ENCODE measurements at places on chromosomes 5 and 9. TPM values are rescaled to one million over a fixed set of nuclear protein-coding genes. Genes with fewer than 3 reads are reported as not detected.

DNA sequence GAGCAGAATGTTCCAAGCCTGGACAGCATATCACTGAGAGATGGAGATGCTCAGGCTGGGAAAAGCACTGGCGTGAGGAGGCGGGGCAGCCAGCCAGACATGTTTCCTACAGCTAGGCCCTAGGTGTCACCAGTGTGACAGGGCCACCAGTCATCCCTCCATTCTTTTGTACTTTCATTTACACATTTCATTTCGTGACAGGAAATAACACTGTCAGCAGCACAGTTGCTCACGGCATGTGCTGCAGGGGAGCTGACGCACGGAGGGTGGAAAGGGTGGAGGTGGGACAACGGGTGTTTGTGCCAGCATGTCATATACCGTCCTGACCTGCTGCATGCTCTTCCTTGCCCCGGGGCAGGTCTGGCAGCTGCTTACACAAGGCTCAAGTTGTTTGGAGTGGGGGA, 14.8 kb upstream of the CEMIP2 start:
- DNase-seq, result peak; percentile 62

DNA sequence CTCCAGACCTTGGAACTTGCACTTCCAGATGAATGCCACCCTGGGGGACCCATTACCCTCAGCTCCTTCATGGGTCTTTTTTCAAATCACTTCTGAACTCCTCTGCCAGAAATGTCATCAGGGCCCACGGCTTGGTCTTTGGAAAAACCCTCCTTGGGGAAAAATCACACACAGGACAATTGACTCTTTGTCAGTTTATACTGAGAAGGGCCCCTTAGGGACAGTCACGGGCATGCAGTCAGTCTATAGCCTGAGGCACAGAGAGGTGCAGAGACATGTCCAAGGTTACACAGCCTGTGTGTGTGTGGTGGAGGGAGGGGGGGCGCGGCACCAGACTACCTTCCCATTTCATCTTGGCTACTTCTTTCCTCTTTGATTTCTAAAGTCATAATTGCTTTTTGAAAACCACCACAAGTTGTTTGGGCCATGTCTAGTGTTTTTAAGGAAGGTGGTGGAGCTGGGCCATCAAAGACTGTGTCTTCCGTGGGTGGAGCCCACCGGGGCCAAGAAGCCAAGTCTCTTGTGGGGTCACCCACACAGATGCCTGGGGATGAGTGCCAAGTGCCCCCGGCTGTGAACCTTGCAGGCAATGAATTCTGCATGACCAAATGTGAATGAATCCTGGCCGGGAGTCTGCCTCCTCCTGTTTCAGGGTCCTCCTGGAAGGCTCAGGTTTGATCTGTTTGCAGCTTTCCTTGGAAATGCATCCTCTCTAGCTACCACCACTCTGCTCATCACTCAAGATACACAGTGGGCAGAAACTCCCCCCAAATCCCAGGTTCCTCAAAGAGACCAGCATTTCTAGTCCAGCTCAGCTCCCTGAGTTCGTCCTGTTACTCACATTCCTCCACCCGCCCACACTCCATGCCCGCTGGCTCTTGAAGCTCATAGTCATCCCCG, 200.1 kb upstream of the TBC1D2 start:
- DNase-seq, result no peak

DNA sequence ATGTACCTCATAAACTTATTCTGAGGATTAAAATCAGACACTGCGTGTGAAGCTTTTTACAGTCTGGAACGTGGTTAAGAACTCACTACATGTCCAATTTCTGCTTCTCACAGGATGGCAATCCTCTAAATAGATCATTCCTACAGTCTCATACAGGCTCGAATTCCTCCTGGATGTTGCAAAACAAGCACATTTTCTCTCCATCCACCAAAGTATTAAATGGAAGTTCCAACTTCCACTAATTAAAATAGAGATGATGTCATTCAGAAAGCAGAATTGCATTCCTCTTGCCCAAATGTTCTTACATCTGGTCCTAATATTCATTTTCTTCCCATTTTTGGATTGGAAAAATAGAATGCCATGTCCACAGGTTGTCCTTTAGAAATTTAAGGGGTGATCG, 145.5 kb upstream of the PCA3 start:
- DNase-seq, result no peak

- DNase-seq, result no peak
Measured at GRCh38 chr9:125540497-125540896, 166.5 kb downstream of the MAPKAP1 start.

- no peak for DNase-seq
Measured at GRCh38 chr5:154349626-154350264, 96.1 kb upstream of the SAP30L start.

GRCh38 chr5:151151793-151152192, 5.8 kb downstream of the ANXA6 start:
- DNase-seq, result no peak

GRCh38 chr5:37552770-37553719, 173.9 kb downstream of the WDR70 start:
- DNase-seq, result no peak

DNA sequence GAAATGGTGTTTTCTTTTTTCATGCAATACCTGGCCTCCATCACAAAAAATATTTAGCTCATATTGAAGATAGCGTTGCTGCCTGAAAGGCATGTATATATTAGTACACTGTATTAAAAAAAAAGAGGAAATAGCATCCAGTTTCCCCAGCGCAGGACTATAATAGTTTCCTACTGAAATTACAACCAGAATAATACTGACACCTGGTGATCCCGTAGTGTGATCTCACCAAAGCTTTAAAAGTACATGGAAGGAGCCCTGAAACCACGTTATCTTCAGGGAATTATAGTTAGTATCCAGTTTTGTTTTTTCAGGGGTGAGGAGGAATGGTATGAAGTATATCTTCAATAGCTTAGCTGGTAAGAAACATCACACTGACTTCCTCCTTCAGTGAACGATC, 264.9 kb downstream of the CD180 start:
- no peak for DNase-seq

DNA sequence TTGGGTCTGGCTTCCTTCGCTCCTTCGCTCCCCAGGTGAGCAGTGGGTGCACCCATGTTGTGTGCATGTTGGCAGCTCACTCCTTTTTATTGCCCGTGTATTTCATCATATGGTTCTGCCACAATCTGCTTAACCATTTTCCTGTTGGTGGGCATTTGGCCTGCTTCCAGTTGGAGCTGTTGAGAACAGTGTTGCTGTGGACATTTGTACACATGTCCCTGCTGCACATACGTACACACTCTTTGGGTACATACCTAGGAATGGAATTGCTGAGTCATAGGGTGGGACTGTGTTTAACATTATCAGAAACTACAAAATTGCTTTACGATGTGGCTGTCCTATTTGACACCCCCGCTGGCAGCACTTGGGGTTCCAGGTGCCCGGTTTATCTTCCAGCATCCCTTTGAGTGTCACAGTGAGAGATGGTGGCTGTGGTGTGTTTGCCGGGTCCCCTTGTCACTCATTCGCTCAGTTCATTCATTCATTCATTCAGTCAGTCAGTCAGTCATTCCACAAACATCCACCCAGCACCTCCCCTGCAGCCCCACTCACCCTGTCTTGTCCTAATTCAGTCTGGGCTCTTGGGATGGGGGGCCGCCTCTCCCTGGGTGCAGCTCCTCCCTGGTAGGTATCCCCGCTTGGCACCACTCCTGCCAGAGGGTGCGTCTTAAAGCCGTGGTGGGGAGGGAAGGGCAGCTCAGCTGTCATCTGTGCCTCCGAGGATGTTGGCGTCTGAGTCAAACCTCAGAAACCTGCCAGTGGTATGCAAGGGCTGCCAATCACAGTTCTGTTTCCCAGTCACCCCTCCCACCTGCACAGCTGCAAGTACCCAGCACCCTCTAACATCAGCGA, 7.9 kb upstream of the FIBCD1 start:
- no peak for DNase-seq

DNA sequence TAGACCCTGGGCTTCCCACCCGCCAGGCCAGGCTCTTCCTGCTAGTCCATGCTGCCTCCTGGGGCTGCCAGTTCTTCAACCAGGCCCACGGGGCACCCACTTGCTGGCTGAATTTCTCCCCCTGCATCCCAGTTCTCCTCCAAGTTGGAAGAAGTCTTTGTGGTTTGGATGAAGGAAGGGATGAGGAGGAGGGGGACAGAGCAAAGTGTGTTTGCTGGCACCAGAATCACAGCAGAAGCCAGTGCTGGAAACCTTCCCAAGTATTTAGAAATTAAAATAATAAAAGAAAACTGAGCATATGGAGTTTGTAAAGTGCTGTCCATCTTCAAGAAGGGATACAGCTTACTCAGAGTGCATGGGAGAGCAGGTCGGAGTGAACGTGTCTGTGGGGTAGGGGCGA, 19.4 kb upstream of the UNC5A start:
- no peak for DNase-seq

DNA sequence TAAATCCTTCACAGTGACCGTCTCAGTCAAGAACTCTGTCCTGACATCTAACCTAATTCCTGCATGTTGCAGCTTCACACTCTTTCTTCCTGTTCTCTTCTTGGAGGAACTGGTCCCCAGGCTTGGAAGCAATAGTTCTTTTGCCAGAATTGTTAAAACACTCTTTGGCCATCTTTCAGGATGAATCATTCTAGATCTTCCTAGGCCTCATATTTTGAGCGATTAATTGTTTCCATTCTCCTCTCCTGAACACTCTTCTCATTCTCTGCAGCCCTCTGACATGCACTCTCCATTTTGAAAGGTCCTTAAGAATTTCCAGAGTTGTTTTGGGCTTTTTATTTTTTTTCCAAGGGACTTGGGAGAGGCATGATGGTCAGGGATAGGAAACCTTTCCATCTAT, 85.8 kb downstream of the FAM114A2 start:
- no peak for DNase-seq

DNA sequence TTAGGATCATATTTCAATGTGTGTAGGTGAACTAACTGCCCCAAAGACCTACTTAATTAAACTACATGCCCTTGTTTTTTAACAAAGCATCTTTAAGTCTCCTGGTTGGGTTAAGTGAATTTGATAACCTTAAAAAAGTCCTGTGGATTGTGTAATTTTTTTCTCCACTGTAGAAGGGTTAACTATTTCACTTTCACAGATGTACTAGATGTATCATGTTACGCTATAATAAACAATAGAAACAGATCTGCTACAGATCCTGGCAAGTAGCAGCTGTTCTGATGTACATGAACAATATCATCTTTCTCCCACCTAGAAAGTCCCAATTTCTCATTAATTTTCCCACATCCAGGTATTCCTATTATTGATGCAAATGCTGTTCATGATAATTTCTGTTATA, 18.9 kb downstream of the KIF24 start:
- DNase-seq, result no peak

GRCh38 chr5:106290841-106291240, 1379.9 kb downstream of the EFNA5 start:
- DNase-seq, result no peak

GRCh38 chr9:36158122-36158521, 11.1 kb upstream of the CCIN start:
- DNase-seq, result no peak

GRCh38 chr5:172769616-172770373, 1.2 kb downstream of the DUSP1 start:
- no peak for DNase-seq

DNA sequence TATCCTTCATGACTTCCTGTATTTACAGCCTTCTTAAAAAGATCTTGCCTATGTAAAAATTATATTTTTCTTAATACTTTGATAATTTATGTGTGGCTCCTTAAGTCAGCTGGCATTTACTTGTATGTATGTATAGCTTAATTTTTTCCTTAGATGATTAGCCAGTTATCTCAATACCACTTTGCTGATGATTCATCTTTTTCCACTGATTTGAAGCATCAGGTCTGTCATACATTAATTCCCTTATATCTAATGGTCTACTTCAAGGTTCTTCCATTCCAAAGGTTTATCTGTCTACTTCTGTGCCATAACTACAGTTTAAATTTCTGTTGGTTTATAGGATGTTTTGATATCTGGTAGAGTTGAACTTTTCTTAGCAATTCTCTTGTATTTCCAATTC, 44.9 kb upstream of the MTMR12 start:
- DNase-seq, result no peak

DNA sequence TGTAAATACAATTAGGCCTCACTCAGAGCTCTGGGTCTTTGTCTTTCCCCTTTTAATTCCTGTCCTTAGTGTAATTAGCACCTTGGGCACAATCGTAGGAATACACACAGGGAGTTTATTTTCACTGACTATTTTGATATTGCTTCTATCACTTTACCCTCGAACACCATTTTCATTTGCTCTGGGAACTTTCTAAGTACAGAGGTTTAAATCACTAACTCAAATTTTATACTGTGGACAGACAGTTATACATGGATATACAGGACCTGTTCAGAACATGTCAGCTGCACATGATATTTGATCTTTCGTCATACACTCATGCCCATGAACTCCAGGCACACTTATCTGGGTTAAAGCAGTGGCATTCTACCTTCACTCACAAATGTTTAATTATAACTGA, 217.8 kb upstream of the TMEM161B start:
- no peak for DNase-seq

- no peak for DNase-seq
Measured at GRCh38 chr9:97514531-97514930, 13.1 kb downstream of the TMOD1 start.

DNA sequence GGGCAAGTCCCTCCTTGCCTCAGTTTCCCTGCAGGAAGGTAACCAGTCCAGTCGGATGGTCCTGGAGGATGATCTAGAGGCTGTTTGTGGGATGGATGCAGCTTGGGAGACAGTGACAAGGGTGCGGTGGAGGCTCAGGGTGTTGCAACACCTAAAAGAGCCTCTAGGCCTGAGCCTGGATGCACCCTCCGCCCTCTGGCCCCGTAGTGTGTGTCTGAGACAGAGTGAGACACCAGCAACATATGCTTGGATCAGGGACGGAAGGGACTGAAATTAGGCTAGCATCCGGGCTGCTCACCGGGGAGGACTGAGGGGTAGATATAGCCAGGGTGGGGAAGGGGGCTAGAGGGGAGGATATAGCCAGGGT, 1.1 kb downstream of the CRAT start:
- DNase-seq, result no peak

DNA sequence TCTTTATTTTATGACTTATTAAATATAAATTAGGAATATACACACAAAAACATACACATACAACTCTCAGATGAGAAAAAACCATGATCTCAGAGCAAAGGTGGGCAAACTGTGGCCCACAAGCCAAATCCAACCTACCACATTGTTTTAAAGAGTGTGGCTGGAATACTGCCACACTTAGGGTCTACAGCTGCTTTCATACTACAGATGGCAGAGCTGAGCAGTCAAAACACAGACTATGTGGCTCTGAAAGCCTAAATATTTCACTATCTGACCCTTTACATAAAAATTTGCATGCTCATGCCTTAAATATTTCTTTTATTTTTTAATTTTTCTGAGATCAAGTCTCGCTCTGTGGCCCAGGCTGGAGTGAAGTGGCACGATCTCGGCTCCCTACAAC, 28.3 kb downstream of the LEAP2 start:
- no peak for DNase-seq

PIP5K1B gene
- 13.8 TPM for total RNA-seq

UTP15 gene
- total RNA-seq, result 31.8 TPM

PDE8B gene
- 10.1 TPM for total RNA-seq

CAMK2A gene
- 1.4 TPM for total RNA-seq

FOXD4 gene
- not detected for total RNA-seq

DBH gene
- total RNA-seq, result not detected

CKMT2 gene
- total RNA-seq, result 6.6 TPM

GPRIN1 gene
- total RNA-seq, result 0.13 TPM

TAF11L10 gene
- total RNA-seq, result not detected

SHOC1 gene
- total RNA-seq, result 0.16 TPM

ASPN gene
- total RNA-seq, result 7.5 TPM

TTLL11 gene
- 10.9 TPM for total RNA-seq

HEMGN gene
- not detected for total RNA-seq

Data from ureter (tissue), 1 donor.